ENCODE measurements at places on chromosomes 13 and 19.

DNA sequence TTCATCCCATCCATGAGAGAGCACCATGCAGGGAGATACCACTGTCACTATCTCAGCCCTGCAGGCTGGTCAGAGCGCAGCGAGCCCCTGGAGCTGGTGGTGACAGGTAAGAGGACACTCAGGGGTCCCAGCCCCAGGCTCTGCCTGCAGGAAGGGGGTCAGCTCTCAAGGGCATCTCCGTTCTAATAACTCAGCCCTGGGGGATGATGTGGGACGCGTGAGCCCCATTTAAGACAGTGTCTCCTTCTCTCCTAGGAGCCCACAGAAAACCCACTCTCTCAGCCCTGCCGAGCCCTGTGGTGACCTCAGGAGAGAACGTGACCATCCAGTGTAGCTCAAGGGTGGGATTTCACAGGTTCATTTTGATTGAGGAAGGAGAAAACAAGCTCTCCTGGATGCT, 15.5 kb upstream of the KIR3DL3 start:
- no peak overlapping the region for H3K4me3 ChIP-seq
- H3K27ac ChIP-seq = no peak overlapping the region
- H3K36me3 ChIP-seq = peaks cover 12% of the 10 kb centered on the region
- H3K27me3 ChIP-seq = no peaks in the 10 kb centered on the region
- no peaks in the 10 kb centered on the region for H3K4me1 ChIP-seq

- H3K27ac ChIP-seq = no peak overlapping the region
- H3K4me3 ChIP-seq = no peak overlapping the region
- no peak for DNase-seq
- peaks cover 9% of the 10 kb centered on the region for H3K36me3 ChIP-seq
- no peaks in the 10 kb centered on the region for H3K4me1 ChIP-seq
These were observed 30.9 kb downstream of the LAMP1 start for GRCh38 chr13:113327766-113328471.

DNA sequence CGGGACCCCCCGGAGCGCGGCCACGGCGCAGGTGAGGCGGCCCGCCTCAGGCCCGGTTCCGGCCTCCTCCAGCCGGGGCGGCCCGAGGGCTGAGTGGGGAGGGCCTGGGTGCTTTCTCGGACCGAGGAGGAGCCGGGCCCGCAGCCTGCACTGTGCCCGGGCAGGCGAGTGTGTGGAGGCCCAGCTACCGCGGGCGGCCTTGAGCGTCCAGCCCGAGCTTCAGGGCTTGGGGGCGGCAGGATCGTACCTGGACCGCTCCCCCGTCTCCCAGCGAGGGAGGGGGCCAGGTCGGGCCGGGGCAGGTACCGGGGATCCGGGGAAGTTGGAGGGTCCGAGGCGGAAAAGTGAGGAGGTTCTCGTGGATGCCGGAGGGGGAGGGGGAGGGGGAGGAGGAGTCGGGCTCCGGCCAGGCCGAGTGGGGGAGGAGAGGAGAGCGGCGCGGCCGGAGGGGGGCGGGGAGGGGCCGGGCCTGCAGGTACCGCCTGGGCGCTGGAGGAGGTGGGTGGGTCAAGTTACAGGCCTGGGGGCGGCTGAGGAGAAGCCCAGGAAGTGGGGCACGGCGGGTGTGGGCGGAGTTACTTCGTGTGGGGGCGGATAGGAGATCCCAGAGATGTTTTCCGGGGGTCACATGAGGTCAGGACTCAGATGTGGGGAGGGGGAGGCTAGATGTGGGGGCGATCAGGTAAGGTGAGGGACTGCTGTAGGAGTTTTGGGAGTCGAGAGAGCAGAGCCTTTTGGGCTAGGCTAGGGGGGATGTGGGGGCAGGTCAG, 545 bp downstream of the NACC1 start:
- H3K27me3 ChIP-seq = peaks cover 11% of the 10 kb centered on the region
- no peaks in the 10 kb centered on the region for H3K36me3 ChIP-seq
- H3K4me1 ChIP-seq = peaks cover 17% of the 10 kb centered on the region
- peak; percentile 70 for DNase-seq
- peak overlapping the region; percentile 86 for H3K4me3 ChIP-seq

- DNase-seq = no peak
- H3K36me3 ChIP-seq = no peaks in the 10 kb centered on the region
- H3K27ac ChIP-seq = no peak overlapping the region
- no peak overlapping the region for H3K4me3 ChIP-seq
These were observed 312.4 kb downstream of the DNAJC15 start for GRCh38 chr13:43335764-43336163.

DNA sequence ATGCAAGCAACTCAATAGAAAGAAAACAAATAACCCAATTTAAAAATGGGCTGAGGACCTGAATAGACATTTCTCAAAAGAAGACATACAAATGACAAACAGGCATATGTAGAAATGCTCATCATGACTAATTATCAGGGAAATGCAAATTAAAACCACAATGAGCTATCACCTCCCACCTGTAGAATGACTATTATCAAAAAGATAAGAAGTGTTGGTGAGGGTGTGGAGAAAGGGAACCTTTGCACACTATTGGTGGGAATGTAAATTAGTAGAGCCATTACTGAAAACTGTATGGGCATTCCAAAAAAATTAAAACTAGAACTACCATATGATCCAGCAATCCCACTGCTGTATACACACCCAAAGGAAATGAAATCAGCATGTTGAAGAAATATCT, 212.2 kb downstream of the SUCLA2 start:
- H3K36me3 ChIP-seq = peaks cover 23% of the 10 kb centered on the region
- no peaks in the 10 kb centered on the region for H3K27me3 ChIP-seq
- H3K27ac ChIP-seq = no peak overlapping the region
- no peaks in the 10 kb centered on the region for H3K4me1 ChIP-seq
- H3K4me3 ChIP-seq = no peak overlapping the region
- DNase-seq = no peak

DNA sequence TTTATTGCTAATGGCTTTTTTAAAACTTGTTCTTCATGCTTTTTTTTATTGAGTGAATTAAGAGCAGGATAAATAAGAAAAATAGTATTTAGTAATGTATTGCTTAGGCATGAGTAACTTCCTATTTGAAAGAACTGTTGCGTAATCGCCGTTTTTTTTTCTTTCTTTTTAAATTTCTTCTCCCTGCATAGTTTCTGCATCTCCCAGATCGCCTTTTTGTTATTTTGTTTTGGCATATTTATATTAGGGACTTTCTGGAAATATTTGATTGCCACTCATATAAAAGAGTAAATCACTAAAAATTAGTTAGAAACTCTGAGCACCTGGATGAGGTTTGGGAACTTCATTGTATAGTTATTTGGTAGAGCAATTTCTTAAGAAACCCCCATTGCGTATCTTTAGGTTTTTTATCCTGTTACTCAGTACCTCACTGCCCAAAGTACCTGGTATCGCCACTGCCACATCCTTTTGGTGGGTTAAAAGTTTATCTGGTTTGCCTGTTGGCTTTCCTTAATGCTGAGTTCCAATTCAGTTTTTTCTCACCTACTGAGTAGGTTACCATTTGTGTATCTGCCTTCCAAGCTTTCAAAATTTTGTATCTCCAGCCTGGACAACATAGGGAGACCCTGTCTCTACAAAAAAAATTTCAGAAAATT, 36.2 kb upstream of the LPAR6 start:
- no peak for DNase-seq
- H3K4me3 ChIP-seq = no peak overlapping the region
- H3K27ac ChIP-seq = no peak overlapping the region
- H3K36me3 ChIP-seq = peaks cover 5% of the 10 kb centered on the region

DNA sequence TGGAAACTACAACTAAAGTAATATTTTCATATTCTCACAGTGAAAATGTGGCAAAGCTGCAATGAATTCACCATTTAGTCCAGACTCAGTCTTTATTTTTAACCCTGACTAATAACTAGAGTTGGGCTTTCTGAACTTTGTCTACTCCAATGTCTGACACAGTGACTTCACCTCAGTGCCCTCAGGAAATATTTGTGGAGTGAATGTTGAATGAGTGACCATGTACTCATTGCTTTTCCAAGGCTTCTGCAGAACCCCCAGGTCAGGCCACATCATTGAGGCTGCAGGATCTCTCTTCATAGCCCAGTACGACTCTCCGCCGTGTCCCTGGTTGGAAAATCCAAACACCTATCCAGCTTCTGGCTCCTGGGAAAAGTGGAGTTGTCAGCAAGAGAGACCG, 1.8 kb downstream of the ZNF175 start:
- no peak overlapping the region for H3K27ac ChIP-seq
- H3K36me3 ChIP-seq = no peaks in the 10 kb centered on the region
- H3K4me1 ChIP-seq = peaks cover 10% of the 10 kb centered on the region
- no peak overlapping the region for H3K4me3 ChIP-seq
- DNase-seq = no peak
- peaks cover 3% of the 10 kb centered on the region for H3K27me3 ChIP-seq

DNA sequence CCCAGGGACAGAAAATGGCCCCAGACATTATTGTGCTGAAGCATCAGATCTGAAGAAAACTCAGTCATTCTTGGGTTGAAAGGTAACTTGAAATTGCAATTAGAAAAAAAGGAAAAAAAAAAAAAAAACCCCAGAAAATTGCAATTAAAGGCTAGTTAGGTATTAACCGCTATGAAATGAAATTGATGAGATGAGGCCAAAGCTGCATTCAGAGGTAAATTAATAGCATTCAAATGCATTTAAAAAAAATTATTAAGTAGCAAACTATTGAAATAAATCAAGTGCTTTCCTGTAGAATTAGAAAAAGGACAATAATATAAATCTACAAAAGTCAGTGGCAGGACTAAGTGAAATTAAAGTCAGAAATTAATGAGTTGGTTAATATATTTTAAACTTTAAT, 6.4 kb downstream of the PGLS start:
- H3K4me3 ChIP-seq = no peak overlapping the region
- DNase-seq = no peak
- peaks cover 11% of the 10 kb centered on the region for H3K36me3 ChIP-seq
- no peak overlapping the region for H3K27ac ChIP-seq
- no peaks in the 10 kb centered on the region for H3K27me3 ChIP-seq
- peaks cover 1% of the 10 kb centered on the region for H3K4me1 ChIP-seq

DNA sequence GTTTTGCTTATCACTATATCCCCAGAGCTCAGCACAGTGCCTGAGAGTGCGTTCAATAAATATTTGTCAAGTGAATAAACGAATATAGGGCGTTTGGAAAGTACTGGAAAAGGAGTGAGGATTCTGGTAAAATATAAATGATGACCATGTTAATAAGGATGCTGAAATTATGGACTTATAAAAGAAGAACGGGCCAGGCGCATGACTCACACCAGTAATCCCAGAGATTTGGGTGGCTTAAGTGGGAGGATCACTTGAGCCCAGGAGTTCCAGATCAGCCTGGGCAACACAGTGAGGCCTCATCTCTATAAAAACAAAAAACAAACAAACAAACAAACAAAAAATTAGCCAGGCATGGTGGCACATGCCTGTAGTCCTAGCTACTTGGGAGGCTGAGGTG, 198.1 kb downstream of the VWA8 start:
- no peak overlapping the region for H3K27ac ChIP-seq
- peaks cover 3% of the 10 kb centered on the region for H3K4me1 ChIP-seq
- no peak for DNase-seq

- H3K27me3 ChIP-seq = peaks cover 14% of the 10 kb centered on the region
- peak overlapping the region; percentile 82 for H3K27ac ChIP-seq
- peak overlapping the region; percentile 47 for H3K4me3 ChIP-seq
- H3K4me1 ChIP-seq = peaks cover 26% of the 10 kb centered on the region
- no peak for DNase-seq
These were observed 4.7 kb downstream of the AKAP8 start for GRCh38 chr19:15374796-15375440.
